ENCODE measurements at places on chromosomes 5 and 9. TPM values are rescaled to one million over a fixed set of nuclear protein-coding genes. Genes with fewer than 3 reads are reported as not detected.

N4BP3 gene
- 8.8 TPM for polyA plus RNA-seq

GRK6 gene
- 26.9 TPM for polyA plus RNA-seq

MLANA gene
- polyA plus RNA-seq = not detected

KCNMB1 gene
- 0.42 TPM for polyA plus RNA-seq

QRFP gene
- polyA plus RNA-seq = not detected

DMRT2 gene
- polyA plus RNA-seq = 4.2 TPM

IL12B gene
- polyA plus RNA-seq = not detected
